DMS79 treated with DMSO at 0.1 percent for 48 hours (cell line): ENCODE measurements at places on chromosomes 6 and 20.

GRCh38 chr6:158850807-158851115 is 31.6 kb upstream of the EZR start:
- no peak for DNase-seq

GRCh38 chr20:43358811-43359210 is 98.9 kb upstream of the SRSF6 start:
- DNase-seq: no peak

GRCh38 chr20:1125277-1125676 is 6.9 kb downstream of the PSMF1 start:
- DNase-seq: no peak

- DNase-seq: no peak
Measured at GRCh38 chr6:101266063-101266462, 127.4 kb upstream of the GRIK2 start.

GRCh38 chr6:163180874-163181541 is 233.5 kb upstream of the QKI start:
- no peak for DNase-seq

DNA sequence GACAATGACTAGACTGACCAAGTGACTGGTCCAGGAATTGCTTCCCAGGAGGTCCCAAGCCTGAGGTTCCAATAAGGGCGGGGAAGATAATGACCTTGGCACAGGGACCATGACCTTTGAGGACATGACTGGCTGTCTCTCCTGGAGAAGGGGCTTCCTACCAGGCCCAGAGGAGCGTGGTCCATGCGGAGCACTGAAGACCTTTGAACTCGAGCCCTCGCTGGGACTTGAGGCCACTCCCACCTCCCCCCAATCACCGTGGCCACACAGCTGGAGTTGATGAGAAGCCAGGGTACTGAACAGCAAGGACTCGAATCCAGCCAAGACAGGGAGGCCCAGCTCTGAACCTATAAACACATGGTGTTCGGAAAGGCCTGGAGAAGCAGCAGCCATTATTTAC is 677.0 kb downstream of the PRKN start:
- DNase-seq: no peak

DNA sequence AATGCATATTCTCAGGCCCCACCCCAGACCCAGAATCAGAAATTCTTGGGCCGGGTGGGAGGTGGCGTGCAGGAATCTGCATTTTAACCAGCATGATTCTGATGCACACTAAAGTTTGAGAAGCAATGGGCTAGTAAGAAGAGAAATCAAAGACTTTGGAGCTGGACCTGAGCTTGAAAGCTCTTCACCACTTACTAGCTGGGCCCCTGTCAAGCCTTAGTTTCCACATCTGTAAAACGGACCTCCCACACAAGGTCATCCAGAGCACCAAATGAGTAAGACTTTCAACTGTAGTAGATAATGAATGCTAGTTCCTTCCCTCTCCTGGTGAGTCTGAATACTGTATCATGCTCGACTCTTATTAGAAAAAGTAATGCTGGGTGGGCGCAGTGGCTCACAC is 87.0 kb downstream of the TBC1D7 start:
- DNase-seq: no peak

- no peak for DNase-seq
Measured at GRCh38 chr20:36852187-36852586, 23.8 kb upstream of the TLDC2 start.

DNA sequence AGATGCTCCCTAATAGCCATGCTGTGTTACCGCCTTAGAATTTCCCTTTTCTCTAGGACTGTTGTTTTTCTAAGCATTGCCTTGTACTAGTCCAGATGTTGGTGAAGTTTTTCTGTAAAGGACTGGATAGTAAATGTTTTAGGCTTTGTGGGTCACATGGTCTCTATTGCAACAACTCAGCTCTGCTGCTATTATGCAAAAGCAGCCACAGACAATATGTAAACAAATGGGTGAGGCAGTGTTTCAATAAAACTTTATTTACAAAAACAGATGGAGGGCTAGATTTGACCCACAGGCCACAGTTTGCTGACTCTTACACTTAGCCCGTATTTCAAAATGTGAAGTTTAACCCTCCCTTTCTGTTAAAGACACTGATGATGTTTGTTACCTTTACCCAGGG is 207.6 kb upstream of the MYLIP start:
- no peak for DNase-seq

DNA sequence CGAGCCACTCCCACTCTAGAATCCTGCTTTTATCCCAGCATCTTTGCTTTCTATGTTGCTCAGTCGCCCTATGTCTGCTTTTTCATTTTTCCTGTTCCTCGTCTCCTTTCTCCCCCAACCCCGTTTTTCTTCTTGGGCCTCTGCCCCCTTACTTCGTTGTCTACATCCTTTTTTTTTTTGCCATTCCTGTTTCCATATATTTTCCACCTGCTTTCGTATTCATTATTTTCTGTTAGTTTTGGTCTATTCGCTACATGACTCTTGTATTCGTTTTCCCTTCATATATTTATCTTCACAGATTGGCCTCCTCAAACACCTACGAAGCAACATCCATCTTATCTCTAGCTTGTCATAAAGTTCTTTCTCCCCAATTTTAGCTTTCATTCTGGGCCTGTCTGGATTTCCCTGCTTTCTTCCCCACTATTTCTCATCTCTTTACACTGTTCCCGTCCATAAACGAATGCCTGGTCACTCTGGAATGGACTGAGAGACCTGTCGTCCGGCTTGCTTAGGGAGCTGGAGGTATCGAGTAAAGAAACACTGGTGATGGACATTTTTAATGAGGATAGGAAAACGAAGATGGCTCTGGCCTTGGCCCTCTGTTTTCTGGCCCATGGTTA is 915 bp downstream of the PRRC2A start:
- no peak for DNase-seq

- no peak for DNase-seq
Measured at GRCh38 chr6:137827411-137827940, 39.6 kb upstream of the TNFAIP3 start.

GRCh38 chr20:60016406-60016805 is 58.2 kb downstream of the CDH26 start:
- DNase-seq: no peak

DNA sequence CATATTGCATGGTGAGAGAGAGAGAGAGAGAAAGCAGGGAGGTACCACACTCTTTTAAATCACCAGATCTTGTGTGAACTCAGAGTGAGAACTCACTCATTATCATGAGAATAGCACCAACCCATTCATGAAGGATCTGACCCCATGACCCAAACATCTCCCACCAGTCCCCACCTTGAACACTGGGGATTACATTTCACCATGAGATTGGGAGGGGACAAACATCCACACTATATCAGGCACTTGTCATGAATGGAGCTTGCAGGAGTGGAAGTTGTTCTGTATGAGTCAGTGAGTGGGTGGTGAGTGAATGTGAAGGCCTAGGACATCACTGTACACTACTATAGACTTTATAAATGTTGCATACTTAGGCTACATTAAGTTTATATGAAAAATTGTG is 47.7 kb upstream of the RNF182 start:
- DNase-seq: no peak

DNA sequence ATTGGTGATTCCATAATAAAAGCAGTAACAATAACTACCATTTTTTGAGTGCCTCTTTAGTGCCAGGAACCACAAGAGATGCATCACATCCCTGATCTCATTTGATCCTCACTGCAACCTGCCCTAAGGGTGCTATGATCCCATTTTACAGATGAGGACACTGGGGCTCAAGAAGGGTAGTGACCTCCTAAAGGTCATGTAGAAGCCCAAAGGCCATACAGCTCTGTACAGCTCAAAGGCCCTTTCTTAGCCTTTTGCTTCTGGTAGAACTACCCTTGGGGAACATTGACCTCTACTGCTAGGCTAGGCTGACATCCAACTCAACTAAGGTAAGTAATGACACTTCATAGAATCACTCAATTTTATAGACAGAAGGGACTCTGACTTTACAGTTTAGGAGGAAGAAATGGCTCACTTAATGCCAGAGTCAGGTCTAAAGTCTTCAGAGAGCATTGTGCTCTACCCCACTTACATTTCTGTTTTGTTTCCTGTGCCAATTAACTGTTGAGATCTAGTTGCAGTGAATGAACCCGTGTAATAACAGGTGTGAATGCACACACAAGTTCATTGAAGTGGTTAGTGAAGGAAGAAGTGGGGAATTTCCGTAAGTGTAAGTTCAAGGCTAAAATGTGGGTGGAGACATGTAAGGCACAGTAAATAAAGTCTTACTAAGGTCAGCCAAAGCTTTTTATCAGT is 10.7 kb downstream of the SLC9A8 start:
- DNase-seq: no peak

DNA sequence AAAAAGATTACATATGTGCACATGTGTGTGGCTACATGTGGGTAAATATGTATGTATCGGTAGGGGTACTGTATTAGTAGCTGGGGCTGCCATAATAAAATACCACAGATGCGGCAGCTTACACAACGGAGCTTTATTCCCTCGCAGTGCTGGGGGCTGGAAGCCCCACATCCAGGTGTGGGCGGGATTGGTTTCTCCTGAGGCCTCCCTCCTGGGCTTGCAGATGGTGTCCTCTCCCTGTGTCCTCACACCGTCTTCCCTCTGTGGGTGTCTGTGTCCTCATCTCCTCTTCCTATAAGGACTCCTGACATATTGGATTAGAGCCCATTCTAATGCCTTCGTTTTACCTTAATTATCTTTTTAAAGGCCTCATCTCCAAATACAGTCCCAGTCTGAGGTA is 97.7 kb downstream of the LY86 start:
- no peak for DNase-seq

DNA sequence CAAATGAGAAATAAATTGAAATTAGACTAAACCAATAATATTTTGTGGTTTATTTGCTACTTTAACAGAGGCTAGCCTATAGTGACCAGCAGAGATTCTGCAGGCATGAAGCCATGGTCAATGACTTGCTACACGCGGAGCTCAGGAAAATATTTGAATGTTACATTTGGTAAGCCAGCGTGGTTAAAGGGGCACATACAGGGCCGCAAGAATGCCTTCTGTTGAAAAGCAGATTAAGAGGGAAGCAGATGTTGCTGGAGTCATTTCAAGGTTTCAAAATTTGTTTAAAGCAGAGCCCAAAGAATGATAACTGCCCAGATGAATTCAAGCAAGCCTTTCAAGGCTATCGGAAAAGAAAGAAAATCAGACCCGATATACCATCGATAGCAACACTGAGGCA is 294.3 kb upstream of the MAN1A1 start:
- DNase-seq: no peak

DNA sequence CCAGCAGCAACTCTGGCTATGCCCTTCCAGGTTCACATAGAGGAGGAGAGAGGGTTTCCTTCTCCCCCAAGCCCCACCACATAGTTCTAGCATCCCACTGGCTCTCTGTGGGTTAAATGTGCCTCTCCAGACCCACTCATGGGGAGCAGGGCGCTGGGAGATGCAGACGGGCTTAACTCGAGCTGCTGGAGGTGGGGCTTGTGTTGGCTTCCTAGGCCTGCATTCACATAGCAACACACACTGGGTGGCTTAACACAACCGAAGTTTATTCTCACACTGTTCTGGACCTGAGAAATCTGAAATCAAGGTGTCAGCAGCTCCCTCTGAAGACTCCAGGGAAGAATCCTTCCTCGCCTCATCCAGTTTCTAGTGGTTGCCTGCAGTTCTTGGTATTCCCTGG is 33.6 kb downstream of the SLC2A10 start:
- no peak for DNase-seq

DNA sequence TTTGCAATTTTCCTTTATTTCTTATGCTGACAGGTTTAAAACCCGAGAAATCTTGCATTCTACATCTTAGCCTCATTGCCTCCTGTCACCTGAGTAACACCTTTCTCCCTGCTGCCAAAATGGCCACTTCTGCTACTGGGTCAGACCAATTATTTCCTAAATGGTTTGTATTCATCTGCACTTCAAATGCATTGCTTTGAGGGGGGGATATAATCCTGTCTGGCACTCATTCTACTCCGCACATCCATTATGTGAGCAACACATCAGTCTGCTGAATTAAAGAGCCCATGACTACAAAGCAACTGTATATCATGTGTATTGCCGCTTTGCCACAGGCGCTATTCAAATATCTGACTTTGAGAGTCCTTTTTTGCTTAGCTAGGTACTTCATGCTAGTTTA is 141.6 kb upstream of the TSHZ2 start:
- no peak for DNase-seq

GRCh38 chr6:104332364-104332763 is 527.4 kb downstream of the HACE1 start:
- no peak for DNase-seq

GRCh38 chr20:25576783-25577530 is 8.4 kb downstream of the NINL start:
- DNase-seq: no peak

- peak; percentile 64 for DNase-seq
Measured at GRCh38 chr6:7479801-7480266, 61.6 kb upstream of the DSP start.

DNA sequence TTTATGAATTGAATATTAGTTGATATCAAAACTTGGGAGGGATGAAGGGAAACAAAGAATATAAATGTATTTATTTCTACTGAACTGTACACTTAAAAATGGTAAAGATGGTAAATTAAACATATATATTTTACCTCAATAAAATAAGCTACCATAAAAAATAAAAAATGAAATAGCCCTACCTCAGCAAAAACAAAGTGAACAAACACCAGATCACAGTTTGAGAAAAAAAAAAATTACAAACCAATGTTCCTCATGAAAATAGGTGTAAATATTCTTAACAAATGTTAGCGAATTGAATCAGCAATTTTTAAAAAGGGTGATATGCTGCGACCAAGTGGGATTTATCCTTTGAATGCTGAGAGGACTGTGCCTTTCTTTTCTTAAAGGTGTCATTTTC is 28.3 kb upstream of the ZNF184 start:
- DNase-seq: no peak

GRCh38 chr6:122798099-122798641 is 9.1 kb downstream of the SMPDL3A start:
- DNase-seq: no peak

DNA sequence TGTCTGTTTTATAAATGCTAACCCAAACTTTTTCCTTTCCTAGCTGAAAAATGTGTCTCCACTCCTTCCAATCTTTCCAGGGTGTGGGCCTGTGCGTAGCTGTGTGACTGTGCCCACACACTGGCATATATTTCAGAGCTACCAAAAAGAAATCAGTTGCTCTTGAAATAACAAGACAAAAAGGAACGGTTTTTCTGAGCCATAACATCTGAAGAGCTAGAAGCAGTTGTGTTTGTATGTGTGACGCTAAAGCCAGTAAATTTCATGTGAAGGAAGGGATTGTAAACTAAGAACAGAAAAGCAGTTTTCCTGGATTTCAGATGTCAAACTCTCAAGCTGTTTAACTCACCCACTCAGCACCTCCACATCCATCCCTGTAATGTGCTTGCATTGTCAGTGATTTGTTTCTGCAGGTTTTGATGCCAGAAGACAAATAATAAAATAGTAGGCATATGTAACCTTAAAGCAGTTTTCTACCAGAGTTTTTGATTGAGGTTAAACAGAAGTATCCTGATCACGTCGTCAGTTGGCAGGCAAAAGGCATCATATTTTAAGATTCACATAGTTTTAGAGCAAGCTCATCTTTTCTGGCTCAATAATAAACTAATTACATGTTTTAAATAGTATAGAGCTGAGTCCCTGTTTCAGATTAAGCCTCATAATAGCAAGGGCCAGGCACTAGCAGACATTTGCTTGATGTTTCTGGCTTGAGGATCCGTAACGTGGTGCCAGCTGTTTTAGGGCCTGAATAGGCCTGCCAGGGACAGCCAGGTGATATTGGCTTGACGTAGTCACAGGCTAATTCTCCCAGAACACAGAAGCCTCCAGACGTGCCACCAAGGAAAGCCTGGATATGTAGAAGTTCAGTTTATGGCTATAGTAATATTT is 90.9 kb downstream of the FOXO3 start:
- DNase-seq: no peak
